ENCODE measurements at places on chromosomes 7 and 10.

- DNase-seq = no peak
These were observed 23.4 kb downstream of the EBF3 start for GRCh38 chr10:129940617-129941198.

GRCh38 chr10:78475437-78475836, 441.8 kb downstream of the RPS24 start:
- DNase-seq = no peak

GRCh38 chr7:66776800-66777442, 36.4 kb downstream of the RABGEF1 start:
- DNase-seq = no peak

GRCh38 chr7:98771941-98772603, 97.7 kb downstream of the TMEM130 start:
- DNase-seq = no peak

GRCh38 chr10:32054094-32054493, 2.1 kb downstream of the KIF5B start:
- peak; percentile 51 for DNase-seq

- no peak for DNase-seq
These were observed 138.5 kb downstream of the PLXNA4 start for GRCh38 chr7:132437730-132438129.

- no peak for DNase-seq
These were observed 101.7 kb upstream of the SLC26A5 start for GRCh38 chr7:103547451-103548284.

- no peak for DNase-seq
These were observed 72.1 kb upstream of the CDK1 start for GRCh38 chr10:60706146-60706545.

DNA sequence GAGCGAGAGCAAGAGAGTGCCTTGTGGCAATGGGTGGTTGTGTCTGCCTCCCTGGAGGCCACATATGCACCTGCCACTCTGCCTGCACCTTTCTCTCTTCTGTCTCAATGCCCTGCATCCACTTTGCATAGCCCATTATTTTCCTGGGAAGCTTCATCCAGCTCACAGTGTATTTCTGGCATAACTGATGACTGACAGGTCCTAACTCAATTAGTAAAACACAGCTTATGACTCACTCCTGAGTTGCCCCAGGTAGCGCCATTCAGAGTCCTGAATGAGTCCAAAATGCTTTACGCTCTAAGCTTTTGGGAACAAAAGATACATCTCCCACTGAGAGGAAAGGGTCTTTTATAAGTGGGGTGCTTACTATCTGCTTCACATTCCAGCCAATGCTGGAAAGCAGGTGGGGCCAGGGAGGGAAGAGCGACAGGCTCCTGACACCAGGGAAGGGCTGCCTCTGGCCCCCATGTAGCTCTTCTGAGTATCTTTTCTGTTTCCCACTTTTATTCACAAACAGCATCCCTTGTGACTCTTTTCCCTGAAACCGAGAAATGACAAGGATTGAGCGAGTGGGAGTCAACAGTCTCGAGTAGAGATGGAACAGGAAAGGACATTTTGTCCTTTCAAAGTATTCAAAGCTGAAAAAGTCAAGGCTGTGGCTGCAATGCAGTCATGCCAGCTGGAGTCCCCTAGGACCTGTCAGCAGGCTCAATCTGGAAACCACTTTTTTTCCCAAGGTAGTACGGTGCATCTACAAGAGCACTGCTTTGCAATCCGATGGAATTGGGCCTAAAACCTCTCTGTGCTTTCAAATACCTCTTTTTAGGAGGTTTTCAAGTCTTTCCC, 479.3 kb upstream of the PODXL start:
- DNase-seq = no peak

DNA sequence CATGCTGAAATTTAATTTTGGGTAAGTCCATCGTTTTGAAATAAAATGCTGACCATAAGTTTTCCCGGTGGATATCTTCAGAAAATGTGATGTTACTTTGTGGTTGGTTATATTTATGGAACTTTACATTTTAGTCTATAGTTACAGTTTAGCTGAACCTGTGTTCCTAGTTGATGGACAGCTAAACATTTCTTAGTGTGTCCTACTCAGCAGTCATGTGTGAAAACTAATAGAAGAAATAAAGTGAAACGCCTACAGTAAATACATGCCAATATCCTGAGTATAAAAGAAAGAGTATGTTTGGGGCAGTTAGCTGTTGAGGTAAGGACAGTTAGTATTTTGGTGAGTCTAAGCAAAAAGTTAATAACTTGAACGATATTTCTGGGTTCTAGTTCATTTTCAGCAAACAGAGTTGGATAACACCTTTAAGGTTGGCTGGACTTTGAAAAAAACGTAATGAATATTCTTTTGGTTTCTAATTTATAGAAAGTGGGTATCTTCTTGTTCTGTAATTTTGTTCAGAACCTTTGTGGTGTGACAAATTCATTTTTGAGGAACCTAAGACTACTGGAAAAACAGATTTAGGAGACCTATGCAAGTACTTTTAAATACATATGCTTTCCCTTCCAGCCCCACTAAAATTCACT, 28.7 kb downstream of the LCOR start:
- no peak for DNase-seq

DNA sequence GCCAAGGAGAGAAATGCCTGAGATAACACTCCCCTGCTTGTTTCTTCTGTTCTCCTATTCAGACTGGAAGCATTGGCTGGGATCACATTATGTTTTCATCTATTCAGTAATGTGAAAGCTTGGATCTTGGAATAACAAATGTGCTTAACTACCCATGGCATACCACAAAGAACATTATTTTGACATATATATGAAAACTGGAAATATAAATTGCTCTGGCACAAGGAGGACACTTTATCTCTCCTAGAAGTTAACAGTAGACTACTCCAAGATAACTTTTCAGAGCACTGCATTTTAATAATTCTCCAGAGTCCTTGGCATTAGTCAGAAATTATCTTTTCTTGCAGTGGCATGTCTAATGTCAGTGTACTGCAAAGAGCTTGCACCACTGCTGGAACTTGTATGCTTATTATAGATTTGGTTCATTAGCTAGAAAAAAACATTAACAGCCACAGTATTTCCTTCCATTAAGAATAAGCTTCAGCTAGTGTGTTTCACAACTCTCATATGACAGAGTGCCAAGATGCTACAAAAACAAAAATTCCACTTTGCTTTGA, 169.3 kb upstream of the LRRN3 start:
- peak; percentile 14 for DNase-seq

DNA sequence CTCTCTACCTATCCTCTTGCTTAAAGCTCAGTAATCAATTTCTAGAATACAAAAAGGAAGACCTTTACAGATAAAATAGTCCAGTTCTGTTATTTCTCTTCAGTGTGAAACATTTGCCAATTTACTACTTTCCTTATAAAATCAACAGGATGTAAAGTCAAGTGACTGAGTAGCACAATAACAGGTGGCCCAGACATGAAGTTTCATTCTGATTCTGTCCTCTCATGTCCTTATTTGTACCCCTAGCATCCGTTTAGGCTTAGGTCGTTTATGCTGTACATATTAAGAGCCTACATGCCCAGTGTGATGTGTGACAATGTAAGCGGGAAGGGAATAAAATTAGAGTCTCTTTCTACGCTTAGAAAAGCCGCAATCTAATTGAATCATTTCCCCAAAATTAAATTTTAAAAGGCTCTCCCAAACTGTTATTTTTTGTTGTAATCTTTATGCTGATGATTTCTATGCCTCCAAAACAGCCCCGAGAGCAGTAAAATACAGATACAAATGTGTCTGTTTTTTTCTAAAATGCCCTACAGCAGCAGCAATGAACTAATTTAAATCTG, 29.1 kb downstream of the EPC1 start:
- no peak for DNase-seq

DNA sequence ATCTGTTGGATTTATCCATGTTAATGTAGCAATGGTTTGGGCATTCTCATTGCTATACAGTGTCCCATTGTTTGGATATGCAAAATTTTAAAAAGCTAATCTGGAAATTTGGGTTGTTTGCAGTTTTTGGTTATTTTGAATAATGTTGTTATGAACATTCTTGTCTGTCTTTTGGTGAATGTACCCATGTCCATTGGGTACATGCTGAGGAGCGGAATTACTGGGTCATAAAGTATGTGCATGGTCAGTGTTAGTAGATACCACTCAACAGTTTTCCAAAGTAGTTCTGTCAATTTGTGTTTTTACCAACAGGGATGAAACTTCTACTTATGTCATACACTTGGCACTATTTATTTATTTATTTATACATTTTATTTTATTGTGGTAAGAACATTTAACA, 153.9 kb downstream of the LRMDA start:
- DNase-seq = no peak

GRCh38 chr7:33559324-33559710, 346.0 kb upstream of the BMPER start:
- no peak for DNase-seq

- no peak for DNase-seq
These were observed 105.0 kb upstream of the LANCL2 start for GRCh38 chr7:55260171-55260570.

DNA sequence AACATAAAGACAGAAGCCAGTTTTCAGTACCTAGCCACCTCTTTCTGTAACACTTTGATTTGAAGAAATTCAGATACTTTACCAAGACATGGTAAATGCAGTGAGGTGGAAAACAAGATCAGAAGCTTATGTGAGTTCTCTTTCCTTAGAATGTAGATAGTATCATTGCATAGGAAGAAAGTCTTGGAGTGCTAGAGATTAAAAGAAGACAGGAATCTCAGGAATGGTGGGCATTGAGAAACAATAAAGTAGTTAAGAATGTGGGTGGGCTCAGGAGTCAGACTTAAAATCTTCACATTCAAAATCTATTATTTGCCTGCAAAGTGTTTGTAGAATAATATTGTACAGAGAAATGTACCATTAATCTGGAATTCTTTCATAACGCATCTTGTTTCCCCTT, 58.9 kb downstream of the POLL start:
- DNase-seq = no peak

- no peak for DNase-seq
These were observed 1222.6 kb upstream of the LRRN3 start for GRCh38 chr7:109868215-109868860.

GRCh38 chr7:91379236-91379635, 115.0 kb downstream of the FZD1 start:
- DNase-seq = no peak

GRCh38 chr7:42108803-42109528, 128.0 kb downstream of the GLI3 start:
- DNase-seq = no peak

GRCh38 chr7:21368317-21368716, 59.6 kb upstream of the SP4 start:
- no peak for DNase-seq

GRCh38 chr10:116948530-116948870, 56.5 kb downstream of the SHTN1 start:
- DNase-seq = no peak

- DNase-seq = no peak
These were observed 94.2 kb downstream of the CUL2 start for GRCh38 chr10:34995925-34996324.

DNA sequence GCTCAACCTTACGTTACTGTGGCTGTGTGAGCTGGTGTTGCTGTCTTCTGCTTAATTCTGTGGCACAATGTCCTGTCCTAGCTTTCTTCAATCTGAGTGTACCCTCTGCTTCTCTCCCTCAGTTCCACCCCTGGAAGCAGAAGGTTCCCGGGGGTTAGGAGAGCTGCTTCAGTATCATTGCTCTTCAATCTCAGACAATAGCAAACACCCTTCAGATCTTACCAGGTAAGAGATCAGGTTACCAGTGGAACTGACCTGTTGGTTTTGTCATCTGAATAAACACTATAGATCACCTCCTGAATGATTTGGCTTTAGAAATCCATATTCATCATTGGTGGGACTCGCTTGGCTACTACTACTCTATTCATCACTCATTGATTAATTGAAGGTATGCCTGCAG, 48.4 kb downstream of the DNAJB9 start:
- DNase-seq = no peak

DNA sequence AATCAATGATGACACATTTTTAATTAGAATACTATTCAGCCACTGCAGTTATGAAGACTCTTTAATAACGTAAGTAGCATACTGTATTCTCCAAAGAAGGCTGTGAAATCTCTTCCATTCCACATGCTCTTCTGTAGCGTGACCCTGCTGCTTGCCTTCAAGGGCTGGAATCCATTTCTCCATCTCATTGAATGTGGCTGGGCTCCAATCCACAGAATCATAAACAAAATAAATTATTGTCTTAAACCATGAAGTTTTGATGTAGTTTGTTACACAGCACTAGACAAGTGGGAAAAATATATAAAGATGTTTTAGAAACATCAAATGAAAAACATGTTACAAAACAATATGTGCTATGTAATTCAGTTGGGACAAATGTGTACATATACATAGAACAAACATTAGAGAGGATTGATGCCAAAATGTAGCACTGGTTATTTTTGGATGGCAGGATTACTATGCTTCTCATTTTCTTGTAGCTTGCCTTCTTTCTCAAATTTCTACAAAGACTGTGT, 410.8 kb upstream of the PODXL start:
- DNase-seq = no peak

DNA sequence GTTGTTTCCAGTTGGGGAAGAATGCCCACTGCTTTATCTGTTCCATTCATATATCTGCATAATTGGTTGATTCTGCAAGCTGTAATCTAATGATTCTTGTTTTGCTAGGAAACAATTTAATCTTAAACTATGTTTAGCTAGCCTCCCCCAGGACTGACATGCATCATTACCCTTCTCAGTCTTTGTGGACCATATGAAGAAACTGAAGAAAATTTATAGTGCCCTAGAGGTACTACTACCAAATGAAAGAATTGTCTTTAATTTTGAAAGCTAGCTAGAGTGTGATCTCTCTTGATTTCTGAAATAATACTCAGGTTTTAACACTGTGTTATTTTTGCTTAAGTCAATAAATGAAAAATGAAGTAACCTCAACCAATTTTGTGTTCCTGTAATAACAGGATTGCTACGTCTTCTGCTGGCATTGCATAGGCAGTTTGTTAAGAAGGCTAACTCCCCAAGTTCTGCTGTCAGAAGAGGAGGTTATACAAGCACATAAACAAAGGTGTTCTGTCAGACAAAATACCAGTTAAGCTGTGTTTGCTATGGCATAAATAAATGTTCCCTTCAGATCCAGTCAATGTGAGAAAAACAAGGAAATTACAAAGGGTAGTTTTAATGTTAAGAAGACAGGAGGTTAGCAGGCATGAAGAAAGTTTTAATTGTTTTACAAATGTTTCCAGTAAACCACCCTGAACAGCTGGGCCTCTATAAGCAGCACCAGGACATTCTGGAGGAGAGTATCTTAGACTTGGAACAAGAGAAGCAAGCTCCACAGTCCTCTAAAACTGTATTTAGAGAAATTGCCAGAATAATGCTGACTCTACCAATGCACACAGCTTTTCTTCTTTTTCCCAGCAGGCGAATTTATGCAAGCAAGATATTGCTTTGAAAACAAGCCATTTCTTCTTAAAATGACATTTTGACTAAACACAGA, 90.3 kb upstream of the CTTNBP2 start:
- DNase-seq = no peak

- no peak for DNase-seq
These were observed 115.4 kb upstream of the LRRN3 start for GRCh38 chr7:110975486-110975885.

Data from HFFc6 (cell line).